ENCODE measurements at places on chromosomes 13 and 19.

DNA sequence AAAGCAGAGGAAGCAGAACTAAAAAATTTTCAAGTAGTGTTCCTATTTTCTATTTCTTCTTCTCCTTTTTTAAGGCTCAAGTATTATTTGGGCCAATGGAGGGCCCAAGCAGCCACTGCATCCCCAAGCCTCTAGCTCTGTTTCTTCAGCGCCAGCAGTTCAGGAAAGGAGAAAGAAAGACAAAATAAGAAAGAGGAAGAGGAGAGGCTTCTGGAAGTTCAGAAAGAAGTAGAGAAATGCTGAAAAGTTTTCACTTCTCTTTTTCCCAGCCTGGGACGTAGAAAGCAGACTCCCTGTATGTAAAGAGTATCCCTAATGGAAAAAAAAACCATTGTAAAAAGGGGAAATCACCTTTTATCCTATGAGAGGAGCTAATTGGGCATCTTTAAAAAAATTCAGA is 165.5 kb upstream of the KLF12 start:
- no peak for DNase-seq

GRCh38 chr13:97521726-97522125 is 87.8 kb downstream of the RAP2A start:
- no peak for DNase-seq

- no peak for DNase-seq
These were observed 342.7 kb downstream of the ENOX1 start for GRCh38 chr13:43444081-43444480.

DNA sequence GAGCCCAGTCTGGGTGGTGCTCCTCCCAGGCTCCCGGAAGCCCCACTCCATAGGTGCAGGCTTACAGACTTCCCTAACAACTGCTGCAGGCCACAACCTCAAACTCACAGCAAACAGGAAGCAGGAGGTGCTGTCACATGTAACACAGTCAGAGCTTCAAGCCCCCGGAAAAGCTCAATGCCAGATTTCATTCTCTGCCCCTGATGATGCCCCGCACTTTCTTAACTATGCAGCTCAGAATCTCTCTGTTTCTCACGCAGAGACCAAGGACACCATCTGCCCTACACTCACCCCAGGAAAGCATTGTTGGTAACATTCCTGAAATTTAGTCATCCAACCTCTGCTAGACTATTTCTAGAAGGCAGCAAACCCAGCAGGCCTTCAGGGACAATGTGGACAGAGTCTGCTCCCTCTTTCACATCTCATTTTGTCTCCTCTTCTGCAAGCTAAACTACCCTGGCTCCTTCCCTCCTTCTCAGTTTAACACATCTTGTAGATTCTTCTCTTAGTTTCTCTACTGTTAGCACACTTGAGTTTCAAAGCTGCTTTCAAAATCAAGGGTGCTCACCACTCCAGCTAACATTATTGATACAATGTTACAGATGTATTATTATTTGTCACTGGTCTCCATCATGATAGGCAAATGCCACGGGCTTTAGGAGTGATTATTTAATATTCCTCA is 162.5 kb downstream of the KCTD12 start:
- DNase-seq, result no peak

- DNase-seq, result no peak
These were observed 462.2 kb downstream of the TSHZ3 start for GRCh38 chr19:30887042-30887441.

DNA sequence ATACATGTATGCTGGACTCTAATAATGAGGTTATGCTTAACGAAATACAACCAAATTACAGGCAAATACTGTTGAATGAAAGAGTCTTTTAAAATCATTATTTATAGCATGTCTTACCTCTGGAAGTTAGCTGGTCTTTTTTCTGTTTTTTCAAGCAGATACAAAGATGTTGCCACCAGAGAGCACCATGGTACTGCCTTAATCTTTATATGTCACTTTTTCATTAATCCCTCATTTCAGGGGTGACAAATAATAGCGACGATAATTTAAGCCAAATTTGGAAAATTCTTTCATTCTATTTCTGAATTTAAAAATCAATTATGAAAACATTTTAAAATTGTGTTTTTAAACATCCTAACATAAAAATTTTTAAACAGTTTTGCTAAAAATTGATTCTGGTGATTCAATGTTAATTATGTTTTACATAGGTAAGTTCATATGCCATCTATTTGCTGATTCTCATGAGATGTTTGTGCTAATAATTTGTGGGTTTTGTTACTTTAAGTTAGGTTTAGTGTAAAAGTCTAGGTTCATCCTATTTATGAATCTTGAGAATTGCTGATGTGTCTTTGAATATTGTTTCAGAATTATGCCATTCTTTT is 379.3 kb upstream of the SGCG start:
- no peak for DNase-seq

GRCh38 chr13:33169273-33169980 is 116.1 kb downstream of the STARD13 start:
- no peak for DNase-seq

DNA sequence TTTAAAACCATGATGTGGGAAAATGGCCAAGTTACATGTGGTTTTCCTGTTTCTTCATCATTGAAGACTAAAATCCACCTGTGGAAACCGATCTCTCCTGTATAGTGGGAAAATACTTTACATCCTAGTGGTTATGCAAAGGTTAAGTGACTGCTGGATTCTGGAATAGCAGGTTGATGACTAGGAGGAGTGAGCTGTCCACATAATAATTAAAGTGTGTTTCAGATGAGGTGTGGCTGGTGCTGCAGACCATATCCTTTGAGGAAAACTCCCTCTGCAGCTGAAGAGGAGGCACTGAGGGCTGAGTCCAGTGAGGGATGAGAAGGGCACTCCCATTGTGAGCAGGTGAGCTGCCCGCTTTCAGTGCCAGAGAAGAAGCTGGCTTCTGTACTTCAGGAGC is 43.2 kb downstream of the DCLK1 start:
- DNase-seq, result no peak

DNA sequence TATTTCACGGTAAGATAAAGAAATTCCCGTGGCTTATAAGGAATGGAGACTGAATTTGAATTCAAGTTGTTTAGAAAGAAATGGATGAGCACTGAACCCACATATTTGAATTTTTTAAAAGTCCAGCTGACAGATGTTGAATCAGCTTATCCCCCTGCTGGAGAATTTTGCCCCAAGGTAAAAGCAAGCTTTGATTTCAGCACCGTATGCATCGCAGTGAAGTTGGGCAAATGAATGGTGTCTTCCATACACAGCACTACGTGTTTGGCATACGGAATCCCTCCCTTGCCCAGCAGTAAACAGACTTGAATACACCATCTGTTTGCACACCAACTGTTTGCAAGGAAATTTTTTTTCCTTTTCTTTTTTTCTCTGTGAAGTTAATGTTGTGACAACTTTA is 77.5 kb upstream of the PEG3 start:
- no peak for DNase-seq

DNA sequence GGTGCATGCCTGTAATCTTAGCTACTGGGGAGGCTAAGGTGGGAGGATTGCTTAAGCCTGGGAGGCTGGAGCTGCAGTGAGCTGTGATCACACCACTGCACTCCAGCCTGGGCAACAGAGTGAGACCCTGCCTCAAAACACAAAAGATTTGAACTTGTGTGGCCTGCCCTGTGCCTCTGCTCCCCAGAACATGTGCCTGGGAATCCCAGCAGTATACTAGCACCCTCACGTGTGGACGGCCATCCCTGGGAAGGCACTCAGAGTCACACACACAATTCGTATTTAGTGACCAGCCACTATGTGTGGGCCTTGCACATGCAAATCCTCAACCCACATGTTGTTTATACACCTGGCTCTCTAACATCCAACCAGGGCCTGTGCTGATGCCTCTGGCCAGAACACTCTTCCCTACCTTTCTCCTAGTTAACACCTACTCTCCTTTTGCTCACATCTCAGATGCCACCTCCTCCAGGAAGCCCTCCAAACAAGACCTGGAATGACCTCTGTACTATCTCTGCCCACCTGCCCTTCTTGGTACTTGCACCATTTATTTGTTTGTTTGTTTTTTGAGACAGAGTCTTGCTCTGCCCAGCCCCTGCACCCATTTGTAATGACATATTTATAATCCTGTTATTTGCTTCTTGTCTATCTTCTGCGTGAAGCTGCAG is 7.7 kb downstream of the GADD45B start:
- no peak for DNase-seq

- no peak for DNase-seq
These were observed 418 bp upstream of the ZNF709 start for GRCh38 chr19:12485052-12485416.

DNA sequence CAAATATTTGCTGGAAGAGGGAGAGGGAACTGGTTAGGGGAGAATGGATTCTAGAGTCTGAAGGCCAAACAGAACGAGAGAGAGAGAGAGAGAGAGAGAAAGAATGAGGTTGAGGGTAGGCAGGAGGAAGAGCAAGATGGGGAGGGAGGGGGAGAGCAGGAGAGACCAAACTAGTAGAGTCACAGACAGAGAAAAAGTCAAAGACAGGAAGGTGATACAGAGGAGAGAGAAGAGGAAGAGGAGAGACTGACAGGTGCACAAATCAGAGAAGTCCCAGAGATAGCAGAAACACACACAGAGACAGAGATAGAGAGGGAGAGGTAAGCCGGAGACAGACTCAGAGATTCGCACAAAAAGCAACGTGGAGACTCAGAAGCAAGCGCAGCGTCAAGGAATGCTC is 5.6 kb upstream of the CACNG6 start:
- no peak for DNase-seq

DNA sequence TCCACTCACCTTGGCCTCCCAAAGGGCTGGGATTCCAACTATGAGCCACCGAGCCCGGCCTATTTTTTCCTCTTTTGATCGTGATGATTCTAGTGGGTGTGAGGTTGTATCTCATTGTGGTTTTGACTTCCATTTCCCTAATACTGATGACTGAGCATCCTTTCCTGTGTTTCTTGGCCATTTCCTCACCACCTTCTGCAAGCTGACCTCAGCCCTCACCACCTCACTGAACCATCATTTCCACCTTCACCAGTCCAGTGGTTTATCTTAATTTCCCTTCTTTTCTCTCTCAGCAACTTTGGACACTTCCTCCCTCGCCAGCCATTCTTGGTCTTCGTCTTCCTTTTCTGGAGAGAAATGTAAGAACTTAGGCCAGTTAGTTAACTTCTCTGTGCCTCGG is 13.0 kb upstream of the BICRA start:
- no peak for DNase-seq

DNA sequence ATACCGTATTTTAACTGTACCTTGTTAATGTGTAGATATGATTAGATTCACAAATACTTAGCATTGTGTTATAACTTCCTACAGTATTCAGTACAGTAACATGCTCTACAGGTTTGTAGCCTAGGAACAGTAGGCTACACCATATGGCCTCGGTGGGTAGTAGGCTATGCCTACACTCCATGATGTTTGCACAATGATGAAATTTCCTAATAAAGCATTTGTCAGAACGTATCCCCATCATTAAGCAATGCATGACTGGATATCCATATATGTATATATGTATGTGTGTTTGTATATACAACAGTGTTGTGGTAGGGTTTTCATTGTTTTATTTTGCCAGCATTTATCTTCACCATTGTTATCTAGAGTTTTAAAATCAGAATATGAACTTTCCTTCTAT is 119.4 kb downstream of the SLC7A1 start:
- DNase-seq, result no peak

GRCh38 chr19:11705474-11705873 is 33.3 kb downstream of the ZNF823 start:
- no peak for DNase-seq

DNA sequence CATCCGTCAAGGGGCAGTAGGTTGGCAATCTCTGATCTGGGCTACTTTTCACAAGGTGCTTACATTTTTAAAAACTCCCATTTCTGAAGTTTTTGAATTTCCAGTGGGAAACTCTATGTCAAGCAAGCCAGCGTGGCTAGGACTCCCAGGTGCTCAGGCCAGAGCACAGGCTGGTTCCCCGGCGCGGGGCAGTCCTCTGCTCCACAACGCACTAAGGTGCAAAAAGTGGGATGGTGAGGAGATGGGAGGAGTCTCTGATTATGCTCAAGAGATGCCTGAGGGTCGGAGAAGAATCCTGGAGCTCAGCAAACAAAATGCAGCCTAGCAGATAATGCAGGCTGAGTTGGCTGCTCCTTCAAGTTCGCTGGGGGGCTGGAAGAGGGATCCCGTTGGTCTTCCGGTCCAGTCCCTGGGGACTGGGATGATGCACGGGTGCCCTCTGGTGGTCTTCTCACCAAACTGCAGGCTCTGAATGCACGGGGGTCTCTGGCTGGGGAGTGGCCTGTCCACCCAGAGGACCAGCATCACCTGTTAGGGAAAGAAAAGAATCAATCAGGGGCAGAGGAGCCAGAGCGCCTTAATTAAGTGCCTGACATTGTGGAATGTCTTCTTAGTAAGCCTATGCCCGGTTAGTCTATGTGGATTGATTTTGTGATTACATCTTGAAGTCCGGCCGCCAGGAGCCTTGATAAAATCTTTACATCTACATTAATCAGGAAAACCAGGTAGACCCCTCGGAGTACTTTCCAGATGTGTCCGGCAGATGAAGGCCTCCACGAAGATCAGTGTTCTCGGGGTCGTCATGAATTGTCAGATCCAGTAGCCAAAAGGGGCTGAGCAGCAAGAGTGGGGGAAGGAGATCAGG is 244.4 kb upstream of the MAB21L1 start:
- DNase-seq, result peak; percentile 14

GRCh38 chr19:31126236-31126635 is 223.0 kb downstream of the TSHZ3 start:
- DNase-seq, result no peak

GRCh38 chr13:79846386-79846785 is 365.4 kb downstream of the NDFIP2 start:
- DNase-seq, result no peak

DNA sequence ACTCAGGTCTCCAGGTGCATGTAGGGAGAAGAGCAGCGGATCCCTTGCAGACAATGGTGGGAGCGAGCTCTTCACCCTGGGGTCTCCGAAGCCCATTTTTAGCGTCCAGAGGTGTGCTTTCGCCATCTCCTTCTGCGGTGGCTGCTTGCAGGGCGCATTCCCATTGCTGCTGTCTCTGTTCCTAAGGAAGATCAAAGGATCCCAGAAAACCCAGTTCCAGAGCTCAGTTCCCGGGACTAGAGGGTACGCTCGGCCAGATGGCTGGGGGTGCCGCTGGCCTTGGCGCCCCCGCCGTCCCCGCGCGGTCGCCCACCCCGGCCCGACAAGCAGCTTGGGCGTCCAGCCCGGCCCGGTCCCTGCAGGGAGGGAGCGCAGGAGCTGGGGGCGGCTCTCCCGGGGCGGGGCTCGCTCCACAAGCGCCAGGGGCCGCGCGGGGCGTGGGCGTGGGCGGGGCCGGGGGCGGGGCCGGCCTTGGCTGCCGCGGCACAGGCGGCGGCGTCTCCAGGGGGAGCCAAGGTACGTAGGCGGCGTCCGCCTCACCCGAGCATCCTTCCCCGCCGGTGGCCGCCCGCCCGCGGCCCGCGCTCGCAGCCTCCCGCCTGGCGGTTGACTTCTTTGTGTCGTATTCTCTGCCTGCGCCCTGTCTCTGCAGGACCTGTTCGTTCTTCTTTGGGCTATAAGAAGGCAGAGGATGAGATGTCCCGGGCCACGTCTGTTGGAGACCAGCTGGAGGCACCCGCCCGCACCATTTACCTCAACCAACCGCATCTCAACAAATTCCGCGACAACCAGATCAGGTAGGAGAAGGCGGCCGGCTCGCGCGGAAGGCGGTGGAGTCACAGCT is 96.8 kb downstream of the ATP8A2 start:
- DNase-seq, result no peak

All from stimulated activated CD4-positive, alpha-beta T cell treated with anti-CD3 and anti-CD28 coated beads, Interleukin-4, amount 100 ng/mL, for 4 hours (primary cell).